ENCODE measurements at places on chromosomes 7 and 10.

GRCh38 chr10:133528296-133528844 lies 1.2 kb downstream of the CYP2E1 start:
- DNase-seq: no peak

DNA sequence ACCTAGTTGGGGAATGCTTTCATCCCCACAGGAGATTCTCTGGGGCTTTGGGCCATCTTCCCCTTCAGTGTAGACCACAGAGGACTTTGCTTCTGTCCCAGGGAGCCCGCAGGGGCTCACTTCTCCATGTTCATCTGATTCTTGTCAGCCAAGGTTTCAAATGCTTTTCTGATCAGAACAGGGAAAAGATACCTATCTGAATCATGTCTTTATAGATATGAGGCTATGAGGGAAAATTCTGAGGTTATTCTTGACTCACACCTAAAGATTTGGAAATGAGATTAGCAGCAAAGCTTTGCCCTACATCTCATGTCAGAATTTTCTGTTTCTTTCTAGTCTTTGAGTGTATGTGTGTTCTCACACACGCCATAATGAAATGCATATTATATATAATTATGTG lies 53.3 kb downstream of the FIGNL1 start:
- no peak for DNase-seq

DNA sequence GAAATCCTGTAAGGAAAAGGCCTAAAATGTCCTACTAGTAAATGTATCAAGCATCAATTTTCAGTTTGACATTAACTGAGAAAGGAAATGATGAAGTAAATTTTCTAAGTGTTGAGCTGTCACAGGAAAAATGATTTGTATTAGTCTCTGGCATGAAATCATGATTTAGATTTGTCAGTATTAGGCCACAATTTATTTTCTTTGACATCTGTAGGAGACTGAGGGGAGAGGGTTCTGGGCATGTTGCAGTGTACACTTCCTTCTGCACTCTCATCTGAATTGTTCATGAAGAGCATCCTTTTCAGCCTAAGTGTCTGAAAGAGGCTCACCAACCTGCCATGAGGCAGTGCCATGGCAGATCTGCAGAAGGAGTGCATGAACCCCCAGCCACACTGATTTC lies 15.9 kb downstream of the ADRB1 start:
- no peak for DNase-seq

DNA sequence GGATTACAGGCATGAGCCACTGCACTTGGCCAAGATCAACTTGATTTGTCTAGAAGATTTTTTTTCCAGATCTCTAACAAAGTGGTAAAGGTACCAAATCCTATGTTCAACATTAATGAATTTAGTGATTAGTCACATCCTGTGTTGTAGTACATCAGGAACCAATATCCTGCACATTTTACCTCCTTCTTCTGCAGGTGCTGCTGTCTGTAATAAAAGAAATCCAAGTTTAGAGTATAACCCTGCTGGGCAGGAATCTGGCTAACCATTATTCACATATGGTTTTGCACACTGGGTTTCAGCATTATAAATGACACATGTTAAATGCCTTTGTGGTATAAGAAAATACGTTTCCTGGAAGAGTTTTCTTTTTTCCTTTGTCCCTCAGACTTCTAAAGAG lies 10.8 kb downstream of the PARD3 start:
- DNase-seq: no peak

GRCh38 chr10:92740762-92741161 lies 51.0 kb downstream of the HHEX start:
- no peak for DNase-seq

GRCh38 chr10:104577861-104578521 lies 63.1 kb upstream of the SORCS3 start:
- DNase-seq: no peak

- no peak for DNase-seq
Measured at GRCh38 chr10:128049226-128050120, 76.8 kb downstream of the MKI67 start.

DNA sequence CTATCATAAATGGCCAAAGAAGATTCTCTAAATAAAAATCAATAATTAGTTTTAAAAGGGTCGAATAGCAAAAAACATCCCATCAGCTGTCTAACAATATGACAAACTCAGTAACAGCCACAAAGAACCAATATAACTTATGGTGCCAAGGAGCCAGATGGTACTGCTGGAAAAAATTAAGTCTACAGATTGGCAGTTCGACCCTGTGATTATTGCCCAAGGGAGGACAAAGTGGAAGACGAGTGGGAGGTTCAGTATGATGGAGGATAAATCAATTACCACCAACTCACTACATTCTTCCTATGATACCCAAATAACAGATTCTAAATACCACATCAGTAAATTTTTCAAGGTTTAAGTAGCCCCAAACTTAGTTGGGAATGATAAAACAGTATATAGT lies 49.0 kb downstream of the SKAP2 start:
- DNase-seq: no peak

DNA sequence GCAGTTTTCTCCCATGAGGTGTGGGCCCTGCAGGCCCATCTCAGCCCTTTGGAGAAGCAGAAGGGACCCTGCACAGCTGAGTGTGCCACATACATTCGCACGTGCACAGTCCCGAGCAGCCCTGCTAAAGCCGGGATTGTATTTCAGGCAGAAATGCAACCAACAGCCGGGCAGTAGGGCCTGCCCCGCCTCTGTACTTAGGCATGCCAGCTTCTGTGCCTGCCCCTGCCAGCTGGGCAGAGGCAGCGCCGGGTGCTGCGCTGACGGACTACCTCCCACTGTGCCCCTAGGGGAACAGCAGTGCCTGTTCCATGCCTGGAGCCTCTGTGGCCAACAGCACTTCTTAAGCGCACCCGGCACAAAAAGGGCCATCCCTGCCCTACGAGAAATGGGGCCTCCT lies 170.3 kb downstream of the NEURL1 start:
- no peak for DNase-seq

GRCh38 chr10:36003688-36004087 lies 361.6 kb upstream of the FZD8 start:
- no peak for DNase-seq

GRCh38 chr10:44965651-44966097 lies 6.1 kb downstream of the RASSF4 start:
- DNase-seq: no peak

DNA sequence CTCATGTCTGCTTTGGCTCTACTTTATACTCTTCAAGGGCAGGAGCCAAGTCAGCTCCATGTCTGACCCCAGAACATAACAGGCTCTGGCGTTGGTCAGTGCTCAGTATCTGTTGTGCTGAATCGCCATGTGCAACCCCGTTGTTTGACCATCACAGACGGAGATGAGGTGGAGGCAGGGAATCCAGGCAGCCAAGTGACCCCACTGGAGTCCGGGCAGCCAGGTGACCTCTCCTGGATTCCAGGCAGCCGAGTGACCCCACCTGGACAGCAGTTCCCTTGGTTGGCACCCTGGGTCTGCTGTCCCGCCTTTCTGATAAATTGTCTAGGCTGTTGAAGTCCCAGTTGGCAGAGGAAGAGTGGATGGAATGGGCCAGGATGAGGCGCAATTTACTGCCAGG lies 232.2 kb downstream of the TCERG1L start:
- DNase-seq: no peak

DNA sequence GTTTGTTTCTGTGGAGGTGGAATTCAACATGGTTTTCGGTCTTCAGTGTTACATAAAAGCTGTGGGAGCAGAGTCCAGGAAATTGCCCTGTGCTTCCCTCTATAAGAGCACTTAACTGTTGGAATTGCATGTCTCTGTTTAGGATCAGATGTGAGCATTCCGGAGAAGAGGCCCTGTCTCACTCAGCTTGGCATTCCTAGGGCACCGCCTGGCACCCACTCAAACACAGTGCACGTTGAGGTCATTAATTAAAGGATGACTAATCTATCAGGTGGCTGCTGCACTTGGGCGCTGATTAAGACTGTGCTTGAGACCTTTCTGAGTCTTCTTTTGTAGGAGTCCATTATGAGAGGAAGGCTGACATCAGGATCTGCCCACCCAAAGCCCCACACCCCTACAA lies 82.8 kb upstream of the VIPR2 start:
- DNase-seq: no peak

DNA sequence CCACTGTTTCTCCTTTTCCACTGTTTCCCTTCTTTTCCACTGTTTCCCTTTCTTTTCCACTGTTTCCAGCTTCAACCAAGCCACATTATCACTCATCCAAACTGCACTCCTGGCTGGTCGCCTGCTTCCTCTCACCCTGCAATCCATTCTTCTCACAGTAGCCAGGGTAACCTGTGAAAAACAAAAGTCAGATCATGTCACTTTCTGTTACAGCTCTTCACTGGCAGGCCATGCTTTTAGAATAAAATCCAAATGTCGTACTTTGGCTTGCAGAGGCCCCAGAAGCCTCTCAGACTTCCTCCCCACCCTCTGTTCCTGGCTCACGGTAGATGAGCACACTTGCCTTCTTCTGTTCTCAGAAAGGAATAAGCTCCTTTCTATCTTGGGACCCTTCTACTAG lies 33.9 kb downstream of the STARD3NL start:
- no peak for DNase-seq

GRCh38 chr10:114665873-114666272 lies 7.8 kb upstream of the ABLIM1 start:
- DNase-seq: no peak

GRCh38 chr10:99784016-99784726 lies 1.7 kb downstream of the ABCC2 start:
- no peak for DNase-seq

DNA sequence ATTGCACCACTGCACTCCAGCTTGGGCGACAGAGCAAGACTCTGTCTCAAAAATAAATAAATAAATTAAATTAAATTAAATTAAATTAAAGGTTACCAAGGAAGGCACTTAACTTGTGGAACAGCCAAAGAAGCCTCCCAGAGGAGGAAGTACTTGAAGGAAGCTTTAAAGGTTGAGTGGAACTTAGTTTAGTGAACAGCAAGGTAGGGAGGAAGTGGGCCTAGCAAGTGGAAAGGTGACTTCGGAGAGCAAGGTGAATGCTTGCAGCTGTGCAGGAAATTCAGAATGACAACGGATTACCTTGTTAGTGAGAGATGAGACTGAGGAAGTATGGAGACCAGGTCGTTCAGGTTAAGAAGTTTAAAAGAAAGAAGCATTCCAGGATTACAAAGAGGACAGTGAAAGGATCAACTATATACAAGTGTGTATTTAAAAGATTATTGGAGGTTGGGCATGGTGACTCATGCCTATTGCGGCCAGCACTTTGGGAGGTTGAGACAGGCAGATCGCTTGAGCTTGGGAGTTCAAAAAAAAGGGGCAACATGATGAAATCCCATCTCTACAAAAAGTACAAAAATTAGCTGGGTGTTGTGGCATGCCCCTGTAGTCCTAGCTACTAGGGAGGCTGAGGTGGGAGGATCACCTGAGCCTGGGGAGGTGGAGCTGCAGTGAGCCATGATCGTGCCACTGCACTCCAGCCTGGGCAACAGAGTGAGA lies 12.8 kb upstream of the RPEL1 start:
- no peak for DNase-seq

GRCh38 chr10:47438857-47439474 lies 44.9 kb downstream of the ANXA8 start:
- DNase-seq: no peak

GRCh38 chr10:122875843-122876466 lies 3.4 kb downstream of the FAM24B start:
- DNase-seq: no peak

GRCh38 chr7:6578114-6579084 lies 1.1 kb downstream of the ZDHHC4 start:
- no peak for DNase-seq

- no peak for DNase-seq
Measured at GRCh38 chr10:133161486-133162109, 1.6 kb downstream of the KNDC1 start.

- no peak for DNase-seq
Measured at GRCh38 chr7:120733143-120733542, 124.8 kb downstream of the TSPAN12 start.

DNA sequence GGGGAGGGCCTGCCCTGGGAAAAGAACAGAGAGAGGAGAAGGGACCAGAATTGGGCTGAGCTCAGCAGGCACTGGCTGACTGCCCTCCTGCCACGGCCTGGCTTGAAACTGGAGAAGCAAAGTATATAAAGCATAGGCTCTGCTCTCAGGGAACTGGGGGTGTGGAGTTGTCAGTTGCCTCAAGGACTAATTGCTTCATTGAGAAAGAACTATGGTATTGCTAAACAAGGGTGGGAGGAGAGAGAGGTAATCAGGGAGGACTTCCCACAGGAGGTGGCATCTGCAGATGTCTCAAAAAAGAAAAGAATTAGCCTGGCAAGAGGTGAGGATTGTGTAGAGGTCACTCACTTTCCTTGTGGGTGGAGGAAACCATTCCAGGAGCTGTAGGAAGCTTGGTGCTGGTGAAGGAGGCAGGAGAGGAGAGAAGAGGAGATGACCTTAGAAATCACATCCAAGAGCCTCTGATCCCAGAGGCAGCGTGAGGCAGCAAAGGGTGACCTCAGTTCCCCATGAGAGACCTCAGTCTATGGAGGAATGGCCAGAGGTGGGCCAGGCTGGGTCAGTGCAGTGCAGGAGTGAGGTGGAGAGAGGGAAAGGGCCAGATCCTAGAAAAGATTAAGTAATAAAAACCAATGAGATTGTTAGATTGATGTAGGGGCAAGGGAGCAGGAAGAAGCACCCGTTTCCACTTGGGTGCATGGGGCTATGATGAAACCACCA lies 2.4 kb downstream of the PILRB start:
- DNase-seq: no peak

DNA sequence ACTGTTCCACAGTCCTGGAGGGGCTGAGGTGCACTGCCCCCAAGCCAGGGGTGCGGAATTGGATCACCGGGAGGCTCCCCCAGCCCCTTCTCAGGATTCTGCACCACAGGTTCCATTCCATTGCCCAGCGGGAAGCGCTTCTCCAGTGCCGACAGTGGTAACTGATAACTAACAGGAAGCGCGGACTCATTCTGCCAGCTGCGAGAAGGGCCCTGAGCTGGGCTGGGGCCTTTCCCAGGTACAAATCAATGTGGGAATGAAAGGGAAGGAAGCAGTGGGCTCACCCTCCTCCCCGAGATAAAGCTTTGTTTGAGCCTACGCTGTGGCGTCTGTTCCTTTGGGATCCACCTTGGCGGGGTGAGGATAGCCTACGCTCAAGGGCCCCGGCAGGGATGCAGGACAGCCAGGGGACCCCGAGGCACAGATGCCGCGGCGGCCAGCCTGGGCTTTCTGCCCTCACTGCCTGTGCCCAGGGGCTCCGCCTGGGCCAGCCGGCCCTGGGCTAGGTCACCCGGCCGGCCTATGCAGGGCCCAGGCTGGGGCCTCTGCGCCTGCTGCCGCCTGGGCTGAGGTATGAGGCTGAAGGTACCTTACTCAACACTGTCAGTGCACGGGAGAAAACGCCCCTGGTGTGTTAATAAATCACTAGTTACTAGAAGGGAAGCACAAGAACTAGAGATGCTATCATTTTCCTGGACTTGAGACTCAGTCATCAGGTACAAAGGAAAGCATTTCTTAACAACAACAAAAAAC lies 39.4 kb downstream of the EN2 start:
- DNase-seq: no peak

GRCh38 chr10:77680811-77681210 lies 43.2 kb upstream of the KCNMA1 start:
- no peak for DNase-seq

- DNase-seq: no peak
Measured at GRCh38 chr10:53006663-53007526, 234.3 kb upstream of the MBL2 start.

All from stimulated activated CD8-positive, alpha-beta memory T cell treated with anti-CD3 and anti-CD28 coated beads, Interleukin-7, amount 100 ng/mL, for 24 hours (primary cell).